ENCODE measurements at places on chromosomes 5 and 9. TPM values are rescaled to one million over a fixed set of nuclear protein-coding genes. Genes with fewer than 3 reads are reported as not detected.

The SREK1 gene
- 129 TPM for total RNA-seq

The ARAP3 gene
- 8.5 TPM for total RNA-seq

The FGF1 gene
- total RNA-seq = not detected

The IFNK gene
- total RNA-seq = not detected

The BHMT gene
- not detected for total RNA-seq

The ZBTB43 gene
- 29.0 TPM for total RNA-seq

The RNF180 gene
- not detected for total RNA-seq

The NR6A1 gene
- total RNA-seq = not detected

The AP3S1 gene
- total RNA-seq = 43.3 TPM

The ANKRD34B gene
- total RNA-seq = not detected

The PSAT1 gene
- 1.6 TPM for total RNA-seq

The ISL1 gene
- not detected for total RNA-seq

The EGFL7 gene
- total RNA-seq = 2.3 TPM

The PLAC8L1 gene
- total RNA-seq = 1.00 TPM

The TRIM32 gene
- total RNA-seq = 19.1 TPM

The EGFLAM gene
- not detected for total RNA-seq

The PCDHA1 gene
- total RNA-seq = not detected

The GABRA6 gene
- total RNA-seq = not detected

The CCNI2 gene
- 10.1 TPM for total RNA-seq

The PTGDS gene
- total RNA-seq = 7.0 TPM

The SURF2 gene
- 15.0 TPM for total RNA-seq

The DMRT3 gene
- not detected for total RNA-seq

The CORO2A gene
- 7.7 TPM for total RNA-seq

The CARD9 gene
- total RNA-seq = 1.4 TPM

The MAP1B gene
- not detected for total RNA-seq

The SEMA5A gene
- total RNA-seq = 0.51 TPM

The LRRC19 gene
- total RNA-seq = not detected
